Activated naive CD8-positive, alpha-beta T cell treated with anti-CD3 and anti-CD28 coated beads, Interleukin-2, amount 10 ng/mL, durations not matched to agents 7 days and 5 days (primary cell): ENCODE measurements at places on chromosomes 1 and 21. TPM values are rescaled to one million over a fixed set of nuclear protein-coding genes. Genes with fewer than 3 reads are reported as not detected.

ARHGEF16 gene
- not detected for total RNA-seq

NBPF14 gene
- 16.8 TPM for total RNA-seq

SYCP1 gene
- total RNA-seq = not detected

SPATA46 gene
- total RNA-seq = not detected

SELP gene
- total RNA-seq = 0.83 TPM

KLHDC7A gene
- not detected for total RNA-seq

FNDC10 gene
- 4.6 TPM for total RNA-seq

PALMD gene
- total RNA-seq = not detected

GRCh38 chr1:2587071-2587859, 688 bp downstream of the PRXL2B start:
- no peaks in the 10 kb centered on the region for H3K27me3 ChIP-seq
- H3K27ac ChIP-seq = peak overlapping the region; percentile 74
- no peak for DNase-seq
- H3K36me3 ChIP-seq = peaks cover 2% of the 10 kb centered on the region
- H3K4me1 ChIP-seq = peaks cover 26% of the 10 kb centered on the region
- H3K4me3 ChIP-seq = peak overlapping the region; percentile 85

DNA sequence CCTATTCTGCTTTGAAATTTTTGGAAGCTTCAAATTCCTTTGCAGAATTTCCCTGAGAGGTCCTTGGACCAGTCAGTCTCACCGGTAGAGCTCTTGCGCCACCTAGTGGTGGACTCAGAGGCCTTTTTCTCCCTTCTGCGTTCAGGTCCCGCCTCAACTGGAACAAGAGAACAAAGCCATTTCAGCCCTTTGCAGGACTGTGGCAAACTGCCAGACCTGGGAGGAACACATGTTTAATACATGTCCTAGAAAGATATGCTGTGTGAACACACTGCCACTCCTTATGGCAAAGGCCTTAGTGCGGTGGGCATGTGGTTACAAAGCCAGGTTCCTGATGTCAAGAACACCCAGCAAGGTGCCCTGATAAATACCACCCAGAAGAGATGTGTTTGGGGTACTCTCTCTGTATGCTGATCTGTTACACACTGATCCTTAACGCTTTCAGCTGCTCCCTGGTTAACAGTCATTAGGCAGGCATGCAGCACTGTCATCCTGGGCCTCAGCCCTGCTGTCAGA, 82.2 kb upstream of the SSX2IP start:
- peak; percentile 67 for DNase-seq
- H3K4me3 ChIP-seq = no peak overlapping the region
- H3K4me1 ChIP-seq = peaks cover 5% of the 10 kb centered on the region
- no peak overlapping the region for H3K27ac ChIP-seq

DNA sequence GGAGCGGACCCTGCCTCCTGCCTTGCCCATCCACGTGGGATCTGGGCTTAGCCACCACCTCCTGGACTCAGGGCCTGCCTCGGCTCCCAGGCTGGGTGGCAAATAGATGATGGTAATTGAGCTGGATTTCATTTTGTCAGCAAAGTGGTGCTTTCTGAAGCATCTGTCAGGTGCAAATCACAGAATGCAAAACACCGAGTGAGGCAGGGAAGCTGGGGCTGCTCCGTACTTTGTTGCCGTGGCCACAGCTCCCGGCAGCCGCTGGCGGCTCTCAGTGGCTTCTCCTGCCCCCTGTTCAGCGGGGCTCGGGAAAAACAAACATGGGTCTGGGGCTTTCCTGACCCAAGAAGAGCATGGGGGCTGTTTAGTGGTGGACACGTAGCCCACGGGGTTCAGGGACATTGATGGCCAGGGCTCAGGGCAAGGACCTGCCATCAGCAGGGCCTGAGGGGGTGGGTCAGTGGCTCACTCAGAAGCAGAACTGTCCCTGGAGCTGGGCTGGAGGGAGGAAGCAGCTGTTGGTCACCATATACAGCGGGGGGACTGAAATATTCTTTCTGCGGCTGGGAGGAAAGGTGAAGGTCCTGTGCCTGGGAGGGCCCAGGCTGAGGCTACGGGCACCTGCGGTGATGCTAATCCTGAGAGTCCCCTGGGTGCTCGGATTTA, 130.0 kb upstream of the VAMP3 start:
- H3K27me3 ChIP-seq = no peaks in the 10 kb centered on the region
- H3K4me1 ChIP-seq = no peaks in the 10 kb centered on the region
- no peak for DNase-seq
- H3K4me3 ChIP-seq = no peak overlapping the region

GRCh38 chr1:12544357-12544756, 73.7 kb downstream of the DHRS3 start:
- H3K36me3 ChIP-seq = no peaks in the 10 kb centered on the region
- DNase-seq = no peak
- no peaks in the 10 kb centered on the region for H3K27me3 ChIP-seq
- H3K4me1 ChIP-seq = peaks cover 1% of the 10 kb centered on the region

DNA sequence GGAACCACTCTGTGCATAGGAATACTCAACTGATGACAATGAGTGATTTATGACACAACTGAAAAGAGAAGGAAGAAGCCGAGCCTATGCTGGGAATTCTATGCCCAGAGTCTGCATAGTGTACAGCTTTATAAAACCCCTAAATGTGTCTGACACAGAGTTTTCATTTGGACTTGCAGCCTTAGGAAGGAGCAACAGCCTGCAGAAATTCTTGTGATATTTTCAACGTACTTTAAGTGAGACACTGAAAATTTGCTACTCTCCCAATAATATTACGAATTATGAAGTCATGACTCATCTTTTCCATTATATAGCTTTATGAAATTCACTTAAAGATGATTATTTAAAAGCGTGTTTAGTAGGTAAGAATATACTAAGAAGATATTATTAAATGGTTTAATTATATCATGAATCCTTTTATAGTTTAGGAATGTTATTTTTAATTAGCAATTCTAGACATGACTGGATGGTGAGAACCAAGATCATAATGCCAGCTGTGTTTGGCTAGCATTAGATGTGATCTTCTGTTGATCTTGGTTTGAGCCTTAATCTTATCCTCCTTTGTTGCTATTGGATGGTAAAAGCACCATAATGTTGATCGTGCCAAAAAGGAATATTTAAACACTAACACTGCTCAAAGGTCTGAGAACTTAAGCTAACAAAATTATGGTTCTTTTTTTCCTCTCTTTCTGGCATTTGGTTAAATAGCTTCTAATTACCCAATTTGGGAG, 785.1 kb upstream of the ADGRL4 start:
- H3K4me1 ChIP-seq = no peaks in the 10 kb centered on the region
- no peaks in the 10 kb centered on the region for H3K36me3 ChIP-seq
- no peak overlapping the region for H3K27ac ChIP-seq
- DNase-seq = no peak
- no peak overlapping the region for H3K4me3 ChIP-seq

GRCh38 chr1:221274373-221274772, 395.1 kb downstream of the HLX start:
- H3K27me3 ChIP-seq = peaks cover 4% of the 10 kb centered on the region
- H3K4me1 ChIP-seq = no peaks in the 10 kb centered on the region
- H3K36me3 ChIP-seq = no peaks in the 10 kb centered on the region
- no peak for DNase-seq
- no peak overlapping the region for H3K4me3 ChIP-seq
- H3K27ac ChIP-seq = no peak overlapping the region

- no peaks in the 10 kb centered on the region for H3K27me3 ChIP-seq
- H3K4me3 ChIP-seq = peak overlapping the region; percentile 95
- peak; percentile 61 for DNase-seq
- H3K36me3 ChIP-seq = peaks cover 15% of the 10 kb centered on the region
- H3K27ac ChIP-seq = peak overlapping the region; percentile 95
Measured at GRCh38 chr1:19484338-19484797, 971 bp downstream of the CAPZB start.

DNA sequence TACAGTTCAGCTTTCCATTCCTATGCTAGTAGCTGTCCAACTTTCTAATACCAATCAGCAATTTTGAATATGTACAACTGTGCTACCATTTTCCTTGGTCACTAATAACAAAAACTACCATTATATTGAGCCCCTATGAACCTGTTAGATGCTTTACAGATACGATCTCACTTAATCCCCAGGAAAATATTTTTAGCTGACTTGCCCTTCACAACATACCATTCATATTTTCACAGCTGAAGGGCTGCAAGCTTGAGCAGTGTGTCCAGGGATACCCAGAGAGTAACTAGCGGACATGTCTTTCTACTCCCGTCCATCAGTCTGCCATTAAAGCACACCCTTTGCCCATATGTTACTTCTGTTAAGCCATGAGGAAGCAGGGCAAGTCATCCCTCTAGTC, 140.5 kb downstream of the SPATA46 start:
- no peak for DNase-seq
- H3K4me1 ChIP-seq = no peaks in the 10 kb centered on the region
- H3K27ac ChIP-seq = no peak overlapping the region
- no peak overlapping the region for H3K4me3 ChIP-seq

GRCh38 chr1:92482665-92483609, 3.8 kb downstream of the GFI1 start:
- DNase-seq = peak; percentile 70
- peak overlapping the region; percentile 96 for H3K27ac ChIP-seq
- peaks cover 28% of the 10 kb centered on the region for H3K4me1 ChIP-seq
- H3K36me3 ChIP-seq = peaks cover 41% of the 10 kb centered on the region
- H3K27me3 ChIP-seq = no peaks in the 10 kb centered on the region
- H3K4me3 ChIP-seq = peak overlapping the region; percentile 99

DNA sequence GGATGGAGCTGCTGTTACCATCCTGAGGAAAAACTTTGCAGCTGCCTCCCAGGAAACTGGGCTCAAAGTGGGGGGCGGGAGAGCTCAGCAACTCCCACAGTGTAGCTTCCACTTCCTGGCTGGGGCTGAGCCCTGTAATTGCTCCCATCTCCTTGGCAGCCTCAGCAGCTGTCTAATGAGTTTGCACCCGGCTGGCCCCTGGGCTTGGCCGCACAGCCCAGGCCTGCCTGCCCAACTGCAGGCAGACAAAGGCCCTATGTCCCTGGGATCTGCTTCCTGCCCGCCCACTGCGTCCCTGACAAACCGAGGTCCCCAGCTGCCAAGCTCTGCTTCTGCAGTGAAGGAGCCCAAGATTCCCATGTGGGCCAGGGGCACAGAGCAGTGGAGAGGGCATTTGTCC, 30.1 kb downstream of the EDN2 start:
- H3K4me1 ChIP-seq = peaks cover 1% of the 10 kb centered on the region
- peaks cover 3% of the 10 kb centered on the region for H3K27me3 ChIP-seq
- H3K27ac ChIP-seq = no peak overlapping the region
- no peak overlapping the region for H3K4me3 ChIP-seq
- DNase-seq = no peak

DNA sequence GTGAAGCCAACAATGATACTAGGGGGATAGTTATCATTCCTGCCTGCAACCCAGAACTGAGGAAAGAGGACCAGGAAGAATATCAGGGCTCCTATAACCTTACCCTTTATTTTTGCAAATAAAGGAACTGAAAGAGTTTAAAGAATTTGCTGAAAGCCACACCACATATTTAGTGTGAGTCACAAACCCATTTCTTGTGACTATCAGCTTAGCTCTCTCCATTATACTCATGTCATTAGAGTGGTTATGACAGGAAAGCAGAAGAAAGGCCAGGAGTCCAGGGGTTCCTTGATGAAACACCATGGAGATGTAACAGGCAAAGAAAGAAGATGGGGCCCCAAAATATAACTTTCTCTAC, 141.1 kb upstream of the SAMSN1 start:
- peak overlapping the region; percentile 54 for H3K27ac ChIP-seq
- H3K4me1 ChIP-seq = peaks cover 29% of the 10 kb centered on the region
- no peaks in the 10 kb centered on the region for H3K27me3 ChIP-seq
- no peak overlapping the region for H3K4me3 ChIP-seq

- no peaks in the 10 kb centered on the region for H3K36me3 ChIP-seq
- no peak overlapping the region for H3K4me3 ChIP-seq
- no peaks in the 10 kb centered on the region for H3K27me3 ChIP-seq
Measured at GRCh38 chr1:59139396-59139795, 157.5 kb upstream of the FGGY start.

DNA sequence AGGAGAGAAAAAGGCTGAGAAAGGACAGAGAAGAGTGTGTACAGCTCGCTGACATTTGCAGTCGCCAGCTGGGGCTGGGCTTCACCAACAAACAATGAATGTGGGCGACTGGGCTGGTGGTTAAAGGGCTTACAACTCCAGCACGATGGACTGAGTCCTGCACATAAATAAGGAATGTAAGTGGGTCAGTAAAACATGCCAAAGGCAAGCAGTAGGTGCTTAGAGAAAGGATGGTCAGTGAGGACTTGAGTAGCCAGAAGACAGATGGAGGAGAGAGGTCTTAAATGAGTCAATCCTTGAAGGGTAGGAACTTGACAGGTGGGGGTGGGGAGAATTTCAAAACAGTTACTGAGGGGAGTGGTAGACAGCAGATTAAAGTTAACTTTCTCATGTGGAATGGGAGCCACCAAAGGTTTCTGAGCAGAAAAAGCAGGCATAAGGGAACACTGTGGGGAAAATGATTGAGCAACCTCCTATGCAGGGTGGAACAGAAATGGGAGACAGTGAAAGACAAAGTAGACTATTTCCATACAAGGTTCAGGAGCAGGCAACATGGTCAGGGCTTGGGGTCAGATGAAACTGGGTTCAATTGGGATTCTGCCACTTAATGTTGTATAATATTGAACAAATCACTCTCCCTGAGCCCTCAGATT, 37.4 kb downstream of the GADD45A start:
- no peaks in the 10 kb centered on the region for H3K4me1 ChIP-seq
- DNase-seq = no peak
- no peaks in the 10 kb centered on the region for H3K36me3 ChIP-seq

DNA sequence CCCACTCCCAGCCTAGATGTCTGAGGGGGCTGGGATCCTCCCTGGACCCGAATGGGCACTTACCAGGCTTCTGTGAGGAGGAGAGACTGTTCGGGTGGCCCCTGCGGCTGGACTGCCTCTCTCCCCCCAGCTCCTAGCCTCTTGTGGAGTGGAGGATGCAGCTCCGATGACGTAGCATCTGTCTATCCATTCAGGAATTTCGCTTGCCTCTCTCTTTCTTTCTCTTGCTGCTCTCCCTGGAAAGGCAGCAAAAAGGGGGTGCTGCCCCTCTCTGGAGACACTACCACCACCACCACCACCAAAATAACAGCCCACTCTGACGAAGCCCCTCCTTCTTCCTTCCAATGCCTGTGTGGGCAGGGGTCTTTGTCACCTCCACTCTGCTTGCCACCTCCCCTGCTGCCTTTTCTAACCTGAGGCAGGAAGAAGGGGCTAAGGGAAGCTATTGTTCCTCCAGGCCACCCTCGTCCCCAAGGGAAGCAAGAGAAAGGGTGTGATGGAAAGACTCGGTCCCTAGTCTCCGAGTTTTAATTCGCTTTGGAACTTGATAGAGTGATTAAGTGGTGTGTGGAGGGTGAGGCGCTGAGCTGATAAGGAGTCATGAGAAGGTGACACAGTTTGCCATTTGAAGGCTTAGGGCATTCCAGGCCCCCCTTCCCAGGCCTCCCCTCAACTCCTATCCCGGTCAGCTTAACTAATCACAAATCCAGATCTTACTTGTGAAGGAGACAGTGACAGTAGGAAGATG, 60.5 kb downstream of the RHBG start:
- H3K4me1 ChIP-seq = peaks cover 12% of the 10 kb centered on the region
- no peak for DNase-seq
- no peak overlapping the region for H3K27ac ChIP-seq
- no peaks in the 10 kb centered on the region for H3K36me3 ChIP-seq

DNA sequence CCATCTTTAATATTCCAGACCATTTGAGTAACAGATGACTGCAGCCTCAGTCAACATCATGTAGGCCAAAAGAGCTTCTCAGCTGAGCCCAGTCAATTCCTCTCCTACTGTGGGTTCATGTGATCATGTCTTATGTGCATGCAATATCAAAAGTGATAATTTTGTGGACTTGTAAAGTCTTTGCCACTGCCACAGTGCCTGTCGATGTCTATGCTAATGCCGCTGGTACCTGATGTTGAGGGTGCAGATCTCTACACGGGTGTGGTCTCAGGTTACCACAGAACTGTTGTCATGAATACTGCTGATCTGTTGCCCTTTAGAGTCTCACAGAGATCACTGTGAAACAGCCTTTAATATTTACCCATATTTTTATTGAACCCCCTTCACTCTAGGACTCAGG, 11.3 kb upstream of the C1orf141 start:
- peaks cover 2% of the 10 kb centered on the region for H3K36me3 ChIP-seq
- H3K27me3 ChIP-seq = peaks cover 2% of the 10 kb centered on the region
- H3K4me3 ChIP-seq = no peak overlapping the region
- DNase-seq = no peak
